Kidney (tissue), 22 donors: ENCODE measurements at places on chromosomes 6 and 20. TPM values are rescaled to one million over a fixed set of nuclear protein-coding genes. Genes with fewer than 3 reads are reported as not detected.

GRCh38 chr20:50788045-50788991 is 6.5 kb upstream of the BCAS4 start:
- peak; percentile 39 for DNase-seq

DNA sequence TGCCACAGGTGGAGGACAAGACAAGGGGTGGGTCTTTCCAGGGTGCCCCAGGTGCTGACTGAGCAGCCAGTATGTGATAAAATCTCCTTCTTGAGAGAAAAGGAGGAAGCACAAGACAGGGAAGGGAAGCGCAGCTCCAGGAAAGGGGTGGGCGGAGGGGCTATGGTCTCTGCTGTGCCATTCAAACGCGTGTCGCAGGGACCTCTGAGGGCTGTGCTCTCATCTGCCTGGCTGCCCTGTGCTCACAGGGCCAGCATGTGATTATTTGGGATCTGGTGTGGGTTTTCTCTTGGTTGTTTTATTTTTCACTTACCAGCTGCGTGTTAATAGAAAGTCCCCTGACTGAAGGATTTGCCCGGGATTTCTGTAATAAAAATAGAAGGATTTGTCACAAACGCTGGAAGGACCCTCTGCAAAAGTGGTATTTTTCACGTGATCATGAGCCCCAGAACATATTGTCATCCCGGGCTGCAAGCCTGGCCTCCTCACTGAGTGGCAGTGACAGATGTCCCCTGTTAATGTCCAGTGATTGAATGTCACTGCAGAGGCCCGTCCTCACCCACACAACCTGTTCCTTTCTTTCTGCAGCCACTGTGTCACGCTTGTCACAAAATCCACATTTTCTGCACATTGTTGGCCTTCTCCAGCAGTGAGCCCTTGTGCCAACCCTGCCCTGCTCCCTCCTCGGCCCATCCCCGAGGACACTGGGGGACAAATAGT is 35.0 kb upstream of the VSX1 start:
- DNase-seq, result no peak

- DNase-seq, result no peak
These were observed 446.8 kb downstream of the TFAP2B start for GRCh38 chr6:51265426-51265825.

DNA sequence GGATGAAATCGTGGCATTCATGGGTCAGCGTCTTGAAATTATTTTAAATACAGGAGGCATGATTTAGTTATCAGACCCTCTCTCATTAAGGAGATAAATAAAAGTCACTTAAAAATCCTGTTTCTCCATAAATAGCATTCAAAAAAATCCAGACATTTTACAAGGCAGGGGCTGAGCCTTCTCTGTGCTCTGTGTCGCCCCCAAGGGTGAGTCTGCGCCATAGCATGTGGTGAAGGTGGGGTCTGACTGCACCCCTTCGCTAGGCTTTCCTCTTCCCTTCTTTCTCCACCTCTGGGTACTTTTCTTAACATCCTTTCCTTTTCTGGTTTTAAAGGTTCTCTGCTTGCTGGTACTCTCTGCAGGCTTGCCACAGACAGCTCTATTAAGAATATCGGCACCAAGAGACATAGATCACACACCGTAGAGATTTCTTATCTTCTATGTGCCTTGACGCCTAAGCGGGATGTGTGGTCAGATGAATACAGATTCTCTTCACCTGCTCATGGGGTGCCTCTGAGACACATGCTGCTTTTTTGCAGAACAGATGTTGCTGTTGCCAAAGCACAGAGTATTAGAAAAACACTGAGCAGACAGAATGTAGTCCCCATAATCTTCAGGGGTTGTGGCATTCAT is 20.1 kb upstream of the FAM209A start:
- no peak for DNase-seq

GRCh38 chr20:6974838-6975237 is 207.4 kb downstream of the BMP2 start:
- no peak for DNase-seq

DNA sequence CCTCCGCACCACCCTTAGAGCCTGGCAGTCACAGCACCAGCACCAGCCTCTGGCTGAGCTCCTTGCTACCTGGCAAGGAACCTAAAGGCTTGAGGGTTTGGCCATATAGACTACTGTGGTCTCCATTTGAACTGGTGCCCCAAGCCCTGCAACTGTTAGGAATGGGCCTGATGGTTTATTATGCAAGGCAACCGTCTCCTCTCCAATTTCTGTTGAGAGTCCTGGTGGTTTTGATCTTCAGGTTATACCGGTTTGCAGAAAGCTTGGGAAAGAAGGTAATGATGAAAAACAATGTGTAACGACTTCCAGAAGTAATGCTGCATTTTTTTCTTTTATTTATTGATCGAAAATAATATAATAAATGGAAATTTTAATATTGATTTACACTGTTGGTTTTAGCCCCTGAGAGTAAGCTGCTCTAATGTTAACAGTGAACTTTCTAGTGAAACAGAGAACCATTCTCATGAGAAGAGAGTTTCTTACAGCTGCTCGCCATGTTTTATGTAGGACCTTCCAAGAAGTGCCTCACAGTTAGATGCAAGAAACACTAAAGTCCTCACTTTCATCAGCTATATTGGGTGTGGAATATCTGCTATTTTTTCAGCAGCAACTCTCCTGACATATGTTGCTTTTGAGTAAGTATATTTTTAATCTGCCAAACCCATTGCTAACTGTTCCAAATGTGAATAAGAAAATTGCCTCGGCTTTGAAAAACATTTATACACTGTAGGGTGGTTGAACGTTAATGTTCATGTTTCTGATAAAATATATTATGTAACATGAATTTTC is 112.8 kb downstream of the ADGRG6 start:
- no peak for DNase-seq

DNA sequence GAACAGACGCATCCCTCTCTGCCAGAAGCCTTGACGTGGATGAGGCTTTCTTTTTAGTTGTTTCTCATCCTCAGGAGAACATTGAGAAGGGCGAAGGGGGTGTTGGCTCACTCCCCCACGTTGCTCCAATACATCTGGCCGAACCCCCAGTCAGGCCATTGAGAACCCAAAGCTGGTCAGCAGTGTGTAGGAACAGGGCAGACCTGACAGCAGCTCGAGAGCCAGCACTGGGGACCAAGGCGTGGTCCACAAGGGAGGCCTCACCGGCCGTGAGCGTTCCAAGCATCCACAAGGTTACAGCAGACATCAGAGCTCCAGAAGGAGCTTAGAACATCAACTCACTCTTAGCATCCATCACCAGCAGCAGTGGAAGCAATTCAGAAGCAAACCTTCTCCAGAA is 387.9 kb upstream of the ARID1B start:
- no peak for DNase-seq

JARID2 gene
- polyA plus RNA-seq, result 1.8 TPM

FAM83C gene
- polyA plus RNA-seq, result not detected

FKBP1C gene
- 1.6 TPM for polyA plus RNA-seq

ACTL10 gene
- 1.7 TPM for polyA plus RNA-seq
